Esophagus muscularis mucosa (tissue), 4 donors: ENCODE measurements at places on chromosomes 16 and 17. TPM values are rescaled to one million over a fixed set of nuclear protein-coding genes. Genes with fewer than 3 reads are reported as not detected.

Gene PVALEF
- not detected for total RNA-seq

Gene CCNF
- total RNA-seq: 1.7 TPM

Gene ELAC2
- 92.1 TPM for total RNA-seq

Gene NKD1
- 64.6 TPM for total RNA-seq

Gene PYCARD
- total RNA-seq: 26.0 TPM

Gene TBX2
- 25.3 TPM for total RNA-seq

Gene TAC4
- total RNA-seq: not detected

Gene CDH16
- not detected for total RNA-seq

Gene SPNS3
- total RNA-seq: 0.17 TPM

Gene CDRT15L2
- total RNA-seq: not detected

Gene KCNJ18
- not detected for total RNA-seq

Gene SKAP1
- total RNA-seq: 1.7 TPM

Gene AANAT
- total RNA-seq: not detected

Gene NSF
- total RNA-seq: 25.3 TPM

Gene KRT31
- not detected for total RNA-seq

Gene CLEC3A
- not detected for total RNA-seq

Gene PITPNM3
- 64.2 TPM for total RNA-seq

Gene CACNA1G
- 0.63 TPM for total RNA-seq

Gene ZNF385C
- total RNA-seq: 0.42 TPM

Gene DNAAF8
- 0.42 TPM for total RNA-seq

Gene TMEM219
- 107 TPM for total RNA-seq

Gene KRT12
- not detected for total RNA-seq

Gene ANKFY1
- 35.3 TPM for total RNA-seq

Gene CCDC47
- total RNA-seq: 60.7 TPM

Gene C17orf58
- 10.4 TPM for total RNA-seq

Gene CLDN9
- 0.42 TPM for total RNA-seq

Gene CISD3
- 18.5 TPM for total RNA-seq

Gene CHD9NB
- total RNA-seq: 0.19 TPM

Gene ZP2
- not detected for total RNA-seq

Gene CCDC182
- not detected for total RNA-seq

Gene ARL5C
- total RNA-seq: 1.7 TPM

Gene CCL11
- 4.8 TPM for total RNA-seq
